Mammary epithelial cell (primary cell): ENCODE measurements at places on chromosomes 6 and 20. TPM values are rescaled to one million over a fixed set of nuclear protein-coding genes. Genes with fewer than 3 reads are reported as not detected.
A peak's percentile ranks its signal among the peaks of the same experiment; 100 is the strongest.

DNA sequence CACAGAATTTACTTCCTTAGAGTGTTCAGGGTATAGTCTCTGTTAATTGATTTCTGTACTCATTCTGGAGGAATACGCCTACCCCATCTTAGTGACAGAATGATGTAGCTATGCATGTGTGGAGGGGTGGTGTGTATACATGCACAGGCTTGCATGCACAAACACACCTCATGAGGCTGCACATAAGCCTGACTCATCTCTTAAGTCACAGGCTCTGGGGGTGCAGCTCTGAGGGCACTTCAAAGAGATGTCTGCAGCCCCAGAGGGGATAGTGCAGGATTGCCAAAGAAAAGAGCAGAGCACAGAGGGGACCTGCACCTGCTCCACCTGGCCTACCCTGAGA, 24.6 kb downstream of the TBX18 start:
- peak; percentile 93 for DNase-seq

- DNase-seq = no peak
Observed at GRCh38 chr6:153575528-153575927, 444.4 kb upstream of the RGS17 start.

DNA sequence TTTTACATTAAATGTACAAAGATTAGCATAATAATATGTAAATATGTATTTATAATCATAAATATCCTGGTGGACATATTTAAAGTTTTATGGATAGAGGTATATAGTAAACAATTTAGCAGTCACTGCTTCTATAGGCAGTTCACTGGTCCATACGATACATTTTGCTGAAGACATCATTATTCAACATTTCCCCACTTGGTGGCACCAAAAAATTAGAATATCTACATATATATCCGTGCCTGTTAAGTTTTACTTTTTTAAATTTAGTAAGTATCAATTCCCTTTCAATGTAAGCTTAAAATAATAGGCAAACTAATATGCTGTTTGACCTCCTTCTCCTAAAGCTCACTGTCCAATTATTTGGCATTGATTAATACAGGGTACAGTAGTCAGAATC, 64.2 kb downstream of the LMBRD1 start:
- no peak for DNase-seq

- DNase-seq = no peak
Observed at GRCh38 chr20:43959079-43959919, 44.6 kb downstream of the TOX2 start.

GRCh38 chr6:39062014-39062740, 13.6 kb downstream of the GLP1R start:
- no peak for DNase-seq

AKAP7 gene
- 0.99 TPM for polyA plus RNA-seq

DNA sequence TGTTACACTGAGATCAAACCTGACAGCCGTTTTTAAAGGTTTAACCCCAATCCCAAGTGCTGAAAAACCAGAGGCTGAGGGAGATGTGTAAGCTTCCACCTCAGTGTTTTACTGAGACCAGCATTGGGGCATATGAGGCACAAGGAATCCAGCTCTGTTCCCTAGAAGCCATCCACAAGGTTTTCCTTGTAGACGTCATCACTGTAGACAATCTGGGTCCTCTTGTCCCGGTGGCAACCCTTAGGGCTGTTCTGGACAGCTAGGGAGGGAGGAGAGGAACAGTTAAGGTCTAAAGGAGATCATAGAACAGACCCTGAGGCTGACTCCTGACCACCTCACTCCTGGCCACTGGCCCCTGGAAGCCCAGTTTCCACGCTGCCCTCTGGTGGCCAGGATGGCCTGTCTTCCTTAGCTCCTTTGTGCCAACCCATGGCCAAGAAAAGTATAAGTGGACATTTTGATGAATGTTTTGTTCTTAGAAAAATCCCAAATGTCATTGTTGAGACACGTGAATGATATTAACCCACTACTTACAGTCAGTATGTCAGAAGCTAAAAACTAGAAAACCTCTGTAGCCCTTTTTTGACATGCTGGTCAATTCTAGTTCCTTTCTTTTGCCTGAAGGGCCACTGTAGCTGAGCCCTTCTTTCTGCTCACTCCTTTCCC, 6.4 kb downstream of the CFB start:
- peak; percentile 41 for DNase-seq

DNA sequence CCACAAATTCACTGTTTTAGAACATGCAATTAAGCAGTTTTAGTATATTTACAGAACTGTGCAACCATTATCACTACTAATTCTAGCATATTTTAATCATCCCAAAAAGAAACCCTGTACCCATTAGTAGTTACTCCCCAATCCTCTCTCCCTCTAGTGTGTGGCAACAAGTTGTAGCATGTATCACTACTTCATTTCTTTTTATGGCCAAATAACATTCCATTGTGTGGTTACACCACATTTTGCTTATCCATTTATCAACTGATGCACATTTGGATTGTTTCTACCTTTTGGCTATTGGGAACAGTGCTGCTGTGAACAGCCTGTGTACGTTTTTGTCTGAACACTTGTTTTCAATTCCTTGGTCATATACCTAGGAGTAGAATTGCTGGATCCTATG, 31.5 kb upstream of the FKBP1A start:
- DNase-seq = peak; percentile 67

RHAG gene
- polyA plus RNA-seq = not detected

DNA sequence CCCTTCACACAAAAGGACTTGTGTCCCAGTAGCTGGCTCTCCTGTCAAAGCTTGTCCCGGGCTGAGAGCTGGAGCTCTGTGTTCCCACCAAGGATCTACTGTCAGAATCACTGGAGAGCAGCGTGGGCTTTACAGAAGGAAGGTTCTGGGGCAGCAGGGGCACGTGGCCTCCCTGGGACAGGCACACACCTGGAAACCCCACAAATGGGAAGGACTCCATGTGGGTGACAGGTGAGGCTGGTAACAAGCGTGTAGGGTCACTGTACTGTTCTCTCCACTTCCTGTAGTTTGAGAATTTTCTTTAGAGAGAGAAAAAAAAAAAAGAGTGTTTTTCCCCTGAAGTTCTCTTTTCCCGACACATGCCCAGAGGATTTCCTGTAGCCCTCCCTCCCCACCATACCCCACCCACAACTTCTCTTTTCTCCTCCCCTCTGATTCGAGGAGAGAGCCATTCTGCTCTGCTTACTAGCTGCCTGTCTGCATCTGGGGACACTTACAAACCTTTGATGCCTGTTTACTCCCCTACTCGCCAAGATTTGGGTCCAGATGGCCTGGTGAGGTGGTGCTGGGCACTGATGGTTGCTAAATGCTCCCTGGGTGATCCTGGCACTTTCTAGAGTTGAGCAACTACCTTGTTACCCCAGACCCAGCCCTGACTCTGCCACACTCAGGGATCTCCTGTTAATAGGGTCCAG, 84.1 kb upstream of the SIRPA start:
- peak; percentile 57 for DNase-seq

ARID1B gene
- 19.7 TPM for polyA plus RNA-seq

DNA sequence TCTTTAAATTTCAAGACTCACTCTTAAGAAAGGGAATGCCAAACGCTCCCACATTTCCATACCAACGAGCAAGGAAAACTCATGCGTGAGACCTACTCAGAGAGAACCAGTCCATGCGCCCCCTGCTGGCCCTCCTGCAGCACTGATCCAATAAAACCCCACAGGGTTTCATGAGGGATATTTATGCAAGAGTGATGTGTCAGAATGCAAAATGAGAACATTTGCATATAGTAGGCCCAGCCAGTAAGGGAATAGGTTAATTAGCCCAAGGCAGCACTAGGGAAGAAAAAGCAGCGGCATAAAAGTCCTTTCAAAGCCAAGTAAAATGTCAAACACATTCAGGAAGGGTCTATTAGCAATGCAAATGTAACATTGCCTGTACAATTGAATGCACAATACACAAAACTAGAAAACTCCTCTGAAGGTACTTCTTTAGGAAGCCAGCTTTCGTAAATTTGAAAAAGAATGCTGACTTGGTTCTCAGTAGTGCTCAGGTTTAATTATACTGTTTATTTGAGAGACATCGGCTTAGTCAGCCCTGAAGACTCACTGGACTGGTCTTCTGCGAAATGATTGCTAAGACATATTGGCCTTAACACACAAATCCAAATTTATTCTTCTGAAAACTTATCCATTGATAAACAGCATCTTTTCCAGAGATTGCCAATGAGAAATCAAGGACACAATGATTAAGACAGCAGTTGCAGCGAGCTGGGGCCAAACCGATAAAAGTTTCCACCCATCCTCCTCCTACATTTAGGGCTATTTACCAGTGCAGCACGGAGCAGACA, 93.2 kb downstream of the GMPR start:
- DNase-seq = peak; percentile 64
